ENCODE measurements at places on chromosomes 5 and 9. TPM values are rescaled to one million over a fixed set of nuclear protein-coding genes. Genes with fewer than 3 reads are reported as not detected.

- DNase-seq = no peak
These were observed 3.7 kb downstream of the GGTA1 start for GRCh38 chr9:121495976-121496375.

GRCh38 chr9:133700819-133701320, 37.3 kb downstream of the SARDH start:
- DNase-seq = no peak

GARIN3 gene
- polyA plus RNA-seq = not detected

TNFSF15 gene
- 5.9 TPM for polyA plus RNA-seq

Measured in renal pelvis (tissue), 12 donors.